Epithelial cell of alveolus of lung (primary cell): ENCODE measurements at places on chromosomes 2 and 18. TPM values are rescaled to one million over a fixed set of nuclear protein-coding genes. Genes with fewer than 3 reads are reported as not detected.

The ABCB11 gene
- not detected in 2 replicates for total RNA-seq

The IL1F10 gene
- total RNA-seq = not detected in 2 replicates

The DNAJC5G gene
- total RNA-seq = not detected in 2 replicates

The C2orf80 gene
- not detected in 2 replicates for total RNA-seq

The LBX2 gene
- total RNA-seq = 0.64 and 3.1 TPM in 2 replicates

The ANKRD29 gene
- total RNA-seq = 0.16 and 2.3 TPM in 2 replicates

The AMER3 gene
- not detected in 2 replicates for total RNA-seq

The ZNF521 gene
- total RNA-seq = 15.4 and 36.2 TPM in 2 replicates

The GNLY gene
- 0.24 TPM in 1 of 2 replicates, not detected in the other for total RNA-seq

The POTEJ gene
- total RNA-seq = not detected in 2 replicates

The SERPINB12 gene
- not detected in 2 replicates for total RNA-seq

The CD8B2 gene
- total RNA-seq = not detected in 2 replicates

The GPBAR1 gene
- total RNA-seq = 0.26 and 0.88 TPM in 2 replicates

The EFR3B gene
- 0.40 and 0.78 TPM in 2 replicates for total RNA-seq

The AKAIN1 gene
- not detected in 2 replicates for total RNA-seq

The DSEL gene
- 12.2 and 30.4 TPM in 2 replicates for total RNA-seq

The SIX2 gene
- total RNA-seq = 0.13 and 0.72 TPM in 2 replicates

The AAMP gene
- 76.4 and 116 TPM in 2 replicates for total RNA-seq

The MCM6 gene
- total RNA-seq = 16.4 and 31.8 TPM in 2 replicates

The FMNL2 gene
- 16.4 and 17.1 TPM in 2 replicates for total RNA-seq

The TUBB8B gene
- not detected in 2 replicates for total RNA-seq

The RNF144A gene
- total RNA-seq = 5.0 and 6.0 TPM in 2 replicates
